ENCODE measurements at places on chromosomes 1 and 21. TPM values are rescaled to one million over a fixed set of nuclear protein-coding genes. Genes with fewer than 3 reads are reported as not detected.

The MROH9 gene
- not detected for polyA plus RNA-seq

The TEX50 gene
- not detected for polyA plus RNA-seq

The SPRR4 gene
- not detected for polyA plus RNA-seq

DNA sequence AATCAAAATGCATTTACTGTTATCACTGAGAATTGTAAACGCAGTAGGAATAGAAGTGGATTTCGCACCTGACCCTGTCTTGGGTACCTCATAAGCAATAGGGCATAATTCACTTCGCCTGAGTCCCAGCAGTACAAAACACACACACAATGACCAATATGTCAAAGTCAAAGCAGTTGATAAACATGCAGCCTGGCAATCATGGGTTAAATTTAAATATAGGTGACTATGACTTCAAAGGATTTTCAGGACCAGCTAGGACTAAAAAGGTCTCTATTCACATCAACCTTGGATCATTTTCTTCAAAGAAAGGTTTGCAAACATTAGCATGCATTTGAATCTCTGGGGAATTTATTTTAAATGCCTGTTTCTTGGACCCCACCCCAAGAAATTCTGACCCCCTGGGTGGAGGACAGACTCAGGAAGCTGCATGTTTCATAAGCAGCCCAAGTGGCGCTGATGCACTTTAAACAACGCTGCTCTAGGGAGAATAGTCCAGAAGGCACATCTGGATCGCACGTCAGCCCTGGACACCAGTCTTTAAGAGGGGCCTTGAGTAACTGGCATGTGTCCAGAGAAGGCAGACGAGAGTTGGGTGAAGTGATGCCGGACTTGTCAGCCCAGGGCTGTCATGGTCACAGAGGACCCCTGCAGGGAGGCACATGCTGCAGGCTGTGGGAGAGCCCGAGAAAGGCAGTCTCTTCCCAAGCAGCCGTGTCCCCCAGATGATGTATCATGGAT lies 55.7 kb upstream of the EFHD2 start:
- no peak for DNase-seq

GRCh38 chr1:151146072-151146411 lies 389 bp downstream of the SEMA6C start:
- DNase-seq: no peak

- no peak for DNase-seq
Observed at GRCh38 chr21:35402061-35402460, 353.0 kb upstream of the RUNX1 start.

GRCh38 chr1:245469734-245470133 lies 314.9 kb downstream of the KIF26B start:
- DNase-seq: no peak

- DNase-seq: no peak
Observed at GRCh38 chr1:18870957-18871356, 11.5 kb upstream of the TAS1R2 start.

- DNase-seq: no peak
Observed at GRCh38 chr1:147652306-147652705, 18.0 kb downstream of the ACP6 start.

DNA sequence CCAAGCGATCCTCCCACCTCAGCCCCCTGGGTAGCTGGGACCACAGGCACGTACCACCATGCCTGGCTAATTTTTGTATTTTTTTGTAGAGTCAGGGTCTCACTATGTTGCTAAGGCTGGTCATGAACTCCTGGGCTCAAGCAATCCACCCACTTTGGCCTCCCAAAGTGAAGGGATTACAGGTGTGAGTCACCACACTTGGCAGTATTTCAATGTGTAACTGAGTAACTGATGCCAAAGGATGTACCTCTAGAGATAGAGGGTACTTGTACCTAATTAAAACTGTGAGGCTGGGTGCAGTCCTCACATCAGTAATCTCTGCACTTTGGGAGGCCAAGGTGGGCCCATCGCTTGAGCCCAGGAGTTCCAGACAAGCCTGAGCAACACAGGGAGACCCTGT lies 258.7 kb upstream of the DMRTA2 start:
- no peak for DNase-seq

- no peak for DNase-seq
Observed at GRCh38 chr1:209787551-209787950, 3.2 kb upstream of the C1orf74 start.

DNA sequence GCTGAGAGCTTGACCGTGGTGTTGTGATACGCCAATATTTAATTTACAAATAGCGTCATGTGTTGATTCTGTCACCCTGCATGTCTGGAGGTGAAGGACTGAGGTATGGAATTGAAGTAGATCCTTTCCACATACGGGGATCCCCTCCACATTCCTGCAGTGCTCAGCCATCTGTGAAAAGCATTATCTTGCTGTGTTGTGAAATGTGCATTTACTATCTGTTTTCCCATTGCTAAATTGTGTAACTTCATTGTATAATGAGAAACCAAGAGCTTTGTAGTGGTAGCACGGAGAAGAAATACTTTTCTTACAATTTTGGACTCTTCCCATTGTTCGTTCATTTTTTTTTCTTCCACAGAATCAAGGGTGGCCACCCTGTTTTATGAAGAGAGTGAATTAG lies 577.3 kb upstream of the ZP4 start:
- DNase-seq: no peak

- DNase-seq: no peak
Observed at GRCh38 chr1:82848043-82848442, 1047.3 kb downstream of the ADGRL2 start.

DNA sequence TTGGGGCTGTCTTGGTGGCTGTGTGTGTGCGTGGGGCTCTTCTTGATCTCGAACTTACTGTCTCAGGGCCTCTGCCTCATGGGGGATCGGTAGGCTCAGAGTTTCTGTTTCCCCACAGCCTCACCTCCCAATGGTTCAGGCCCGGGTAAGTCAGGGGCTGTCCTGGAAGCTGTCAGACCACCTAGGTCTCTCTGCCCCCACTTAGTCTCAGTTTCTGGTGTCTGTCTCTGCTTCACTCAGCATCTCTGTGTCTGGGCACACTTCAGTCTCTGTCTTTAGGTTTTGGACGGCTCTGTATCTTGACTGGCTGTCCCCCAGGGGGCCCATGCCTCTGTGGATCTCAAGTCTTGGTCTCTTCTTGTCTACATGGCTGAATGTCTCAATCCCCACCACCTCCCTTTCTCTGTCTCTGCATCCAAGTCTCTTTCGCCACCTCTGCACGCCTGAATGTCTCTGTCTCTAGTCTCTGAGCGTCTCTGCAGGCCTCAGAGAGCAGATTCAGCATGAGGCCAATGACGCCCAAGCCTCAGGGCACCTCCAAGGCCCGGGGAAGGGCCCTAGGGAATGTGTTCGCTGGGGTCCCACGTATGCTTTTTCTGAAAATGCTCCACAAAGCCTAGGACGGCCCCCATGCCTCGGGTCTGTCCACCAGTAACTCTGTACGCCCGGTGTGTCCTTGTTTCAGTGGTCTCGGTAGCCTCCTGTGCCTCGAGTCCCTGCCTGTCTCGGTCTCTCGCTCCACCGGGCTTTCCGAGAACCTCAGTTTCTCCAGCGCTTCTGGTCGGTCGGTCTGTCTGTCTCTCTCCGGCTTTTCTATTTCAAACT lies 818 bp downstream of the FHL3 start:
- no peak for DNase-seq

DNA sequence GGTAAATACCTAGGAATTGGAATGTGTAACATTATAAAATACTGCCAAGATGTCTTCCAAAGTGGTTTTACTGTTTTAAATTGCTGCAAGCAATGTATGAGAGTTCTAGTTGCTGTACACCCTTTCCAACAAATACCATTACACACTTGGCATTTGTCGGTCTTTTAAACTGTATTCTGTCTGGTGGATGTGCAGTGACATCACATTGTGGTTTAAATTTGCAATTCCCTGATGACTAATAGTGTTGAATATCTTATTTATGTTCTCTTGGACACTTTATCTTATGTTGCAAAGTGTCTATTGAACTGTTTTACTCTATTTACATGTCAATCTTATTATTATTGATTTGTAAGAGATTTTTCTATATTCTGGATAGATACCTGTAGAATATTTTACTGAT lies 561.2 kb upstream of the B3GALT2 start:
- DNase-seq: no peak

DNA sequence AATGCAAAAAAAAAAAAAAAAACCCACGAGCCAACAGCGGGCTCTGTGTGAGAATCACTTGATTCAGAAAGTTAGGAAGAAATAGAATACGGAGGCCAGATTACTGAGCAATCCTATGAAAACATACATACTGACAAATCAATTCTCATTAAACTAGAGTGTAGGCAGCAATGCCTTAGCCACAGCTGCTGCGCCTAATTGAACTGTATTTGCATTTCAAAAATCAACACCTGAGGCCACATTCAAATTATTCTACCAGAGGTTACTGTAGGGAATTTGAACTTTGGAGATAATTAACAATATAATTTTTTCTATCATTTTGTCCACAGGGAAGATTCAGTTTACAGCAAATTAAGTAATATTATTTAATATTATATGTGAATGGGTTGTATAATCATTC lies 138.4 kb upstream of the PLD5 start:
- DNase-seq: no peak

GRCh38 chr1:50405814-50406213 lies 17.4 kb downstream of the DMRTA2 start:
- DNase-seq: no peak

- no peak for DNase-seq
Observed at GRCh38 chr1:224739997-224740684, 124.0 kb downstream of the CNIH3 start.

DNA sequence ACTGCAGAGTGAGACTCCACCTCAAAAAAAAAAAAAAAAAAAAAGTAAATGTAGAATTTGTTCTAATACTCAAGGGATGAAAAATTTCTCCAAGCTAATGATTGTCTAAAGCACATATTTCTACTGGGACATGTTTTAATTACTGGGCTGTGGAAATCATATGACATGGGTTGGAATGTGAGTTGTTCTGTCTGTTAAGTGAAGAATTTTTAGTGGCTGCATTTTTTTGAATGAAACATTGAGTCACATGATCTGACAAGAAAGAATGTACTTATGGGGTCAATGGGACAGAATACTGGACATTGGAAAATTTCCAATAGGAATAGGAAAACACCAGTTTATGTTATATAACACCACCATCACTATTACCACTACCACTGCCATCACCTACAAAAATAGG lies 123.8 kb upstream of the IVNS1ABP start:
- DNase-seq: no peak

DNA sequence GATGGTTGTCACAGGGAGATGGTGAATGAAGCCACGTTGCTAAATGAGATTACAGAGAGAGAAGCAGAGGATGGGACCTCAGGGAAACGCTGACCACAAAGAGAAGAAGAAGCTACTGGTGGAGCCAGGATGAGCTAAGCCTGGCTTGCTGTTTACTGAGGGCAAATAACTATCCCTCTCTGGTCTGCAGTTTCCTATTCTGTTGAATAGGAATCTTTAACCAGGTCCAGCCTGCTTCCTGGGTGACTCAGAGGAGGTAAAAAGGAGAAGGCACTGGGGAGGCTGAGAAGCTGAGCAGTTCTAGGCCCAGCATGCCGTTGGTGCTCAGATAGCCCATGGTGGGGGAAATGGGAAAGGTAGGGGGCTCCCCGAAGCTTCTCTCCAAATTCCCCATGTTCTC lies 29.6 kb downstream of the DMBX1 start:
- DNase-seq: no peak

All from K562 (cell line).